ENCODE measurements at places on chromosomes 6 and 20.

- no peak for DNase-seq
Observed at GRCh38 chr6:87682310-87682709, 19.7 kb downstream of the AKIRIN2 start.

DNA sequence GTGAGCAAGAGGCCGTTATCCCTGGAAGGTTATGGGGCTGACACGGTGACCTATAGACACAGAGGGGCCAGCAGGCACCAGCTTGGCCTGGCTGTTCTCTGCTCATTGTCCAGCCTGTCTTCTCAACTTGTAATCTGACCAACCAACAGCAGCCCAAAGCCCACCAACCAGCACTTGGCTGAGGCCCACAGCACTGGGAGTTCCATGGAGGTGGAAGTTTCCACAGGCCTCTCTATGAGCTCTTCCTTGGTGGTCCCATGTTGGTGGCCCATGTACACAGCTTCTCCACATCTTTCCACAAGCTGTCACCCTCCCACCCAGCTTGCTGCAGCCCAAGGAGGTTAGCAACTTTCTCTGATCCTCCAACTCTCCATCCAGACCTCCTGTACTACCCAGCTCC is 56.2 kb upstream of the KLHL31 start:
- DNase-seq, result no peak

- no peak for DNase-seq
Observed at GRCh38 chr6:99151634-99152346, 197.7 kb downstream of the FAXC start.

GRCh38 chr6:2197177-2197671 is 48.2 kb downstream of the GMDS start:
- no peak for DNase-seq

DNA sequence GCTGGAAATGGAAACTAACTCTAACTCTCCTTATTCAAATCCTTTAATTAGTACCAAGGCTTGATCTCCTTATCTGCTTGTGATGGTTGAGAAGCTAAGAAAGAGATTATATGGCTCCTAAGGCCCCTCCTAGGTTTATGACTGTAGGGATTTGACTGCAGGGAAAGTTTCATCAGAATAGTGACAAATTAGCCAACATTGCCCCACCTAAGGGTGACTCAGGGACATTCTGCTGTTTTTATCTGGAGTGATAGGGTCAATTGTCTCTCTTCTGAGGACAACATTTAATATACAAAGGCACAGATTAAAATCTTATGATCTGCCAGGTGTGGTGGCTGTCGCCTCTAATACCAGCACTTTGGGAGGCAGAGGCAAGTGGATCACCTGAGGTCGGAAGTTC is 138.1 kb upstream of the MARCKS start:
- no peak for DNase-seq

- DNase-seq, result no peak
Observed at GRCh38 chr20:49727478-49727877, 13.8 kb upstream of the B4GALT5 start.

- DNase-seq, result no peak
Observed at GRCh38 chr20:47558295-47559066, 56.8 kb downstream of the NCOA3 start.

- DNase-seq, result no peak
Observed at GRCh38 chr20:50097843-50098242, 15.1 kb downstream of the UBE2V1 start.

DNA sequence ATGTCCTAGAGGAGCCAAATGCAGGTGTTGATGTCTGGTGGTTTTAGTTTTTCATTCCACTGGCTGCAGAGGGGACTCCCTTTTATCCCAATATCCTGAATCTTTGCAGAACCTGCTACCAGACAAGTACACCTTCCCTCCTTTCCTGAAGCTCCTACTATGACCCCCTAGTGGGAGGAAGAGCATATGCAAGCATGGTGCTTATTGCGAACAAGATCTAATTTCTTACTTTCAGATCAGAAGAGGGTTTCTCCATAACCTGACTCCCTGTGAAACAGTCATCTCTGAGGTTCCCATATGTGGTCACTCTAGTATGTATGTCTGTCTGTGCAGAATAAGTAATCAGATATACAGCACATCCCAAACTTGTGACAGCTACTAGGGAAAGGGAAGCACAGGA is 277.2 kb downstream of the ARHGAP18 start:
- DNase-seq, result no peak

- DNase-seq, result no peak
Observed at GRCh38 chr20:33857722-33858563, 46.8 kb downstream of the CHMP4B start.

DNA sequence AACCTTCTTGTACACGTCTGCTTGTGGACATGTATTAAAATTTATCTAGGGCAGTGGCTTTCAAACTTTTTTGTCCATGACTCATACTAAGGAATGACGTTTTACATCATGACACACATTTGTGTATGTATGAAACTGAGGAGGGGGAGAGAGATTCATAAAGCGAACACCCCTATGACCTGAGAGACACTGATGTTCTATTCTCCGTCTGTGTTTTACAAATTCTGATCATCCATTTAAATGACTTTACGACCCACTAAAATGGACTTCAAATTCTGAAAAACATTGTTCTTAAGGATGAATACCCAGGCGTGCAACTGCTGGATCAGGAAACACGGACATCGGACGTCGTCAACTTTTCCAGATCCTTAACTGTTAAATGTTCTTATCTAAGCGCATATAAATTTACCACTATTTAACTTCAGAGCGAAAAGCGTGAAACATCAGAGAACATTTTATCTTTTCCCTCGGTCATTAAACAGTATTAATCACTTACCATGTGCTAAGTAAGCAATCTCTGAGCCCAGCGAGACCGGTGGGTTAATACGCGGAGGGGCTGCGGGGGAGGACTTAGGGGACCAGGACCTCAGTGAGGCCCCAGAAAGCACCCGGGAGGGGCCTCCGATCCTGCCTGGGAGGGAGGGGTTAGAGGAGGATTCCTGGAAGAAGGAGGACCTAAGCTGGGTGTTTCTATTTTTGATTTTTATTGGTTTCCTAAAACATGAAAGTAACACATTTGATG is 1.2 kb downstream of the PLAGL1 start:
- DNase-seq, result no peak

- DNase-seq, result no peak
Observed at GRCh38 chr6:10837622-10837994, 731 bp downstream of the MAK start.

DNA sequence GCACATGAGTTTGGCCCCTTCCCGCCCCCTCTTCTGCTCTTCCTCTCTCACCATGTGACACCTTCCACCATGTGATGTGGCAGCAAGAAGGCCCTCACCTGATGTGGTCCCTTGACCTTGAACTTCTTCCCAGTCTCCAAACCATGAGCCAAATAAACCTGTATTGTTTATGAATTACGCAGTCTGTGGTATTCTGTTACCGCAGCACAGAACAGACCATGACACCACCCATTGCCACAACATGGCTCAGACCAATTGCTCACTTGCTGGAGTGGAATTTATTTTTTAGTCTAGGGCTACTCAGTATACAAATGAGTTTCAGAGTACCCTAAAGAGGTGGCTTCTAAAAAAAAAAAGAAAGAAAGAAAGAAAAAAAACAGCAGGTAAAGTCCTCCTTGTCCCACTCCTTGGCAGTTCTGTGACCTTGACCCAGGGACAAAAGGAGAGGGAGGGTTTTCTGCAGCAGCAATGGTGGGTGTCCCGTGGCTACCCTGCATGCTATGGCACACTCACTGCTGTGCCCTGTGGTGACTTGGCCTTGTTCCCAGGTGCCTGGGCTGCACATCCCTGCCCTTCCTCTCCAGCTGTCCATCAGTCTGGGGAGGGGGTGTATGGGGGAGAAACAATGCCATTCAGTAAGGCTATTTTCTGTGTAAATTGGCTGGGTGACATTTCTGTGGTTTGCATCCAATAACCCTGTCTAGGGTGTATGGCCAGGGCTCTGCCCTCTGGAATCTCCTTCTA is 5.4 kb upstream of the VSX1 start:
- DNase-seq, result no peak

DNA sequence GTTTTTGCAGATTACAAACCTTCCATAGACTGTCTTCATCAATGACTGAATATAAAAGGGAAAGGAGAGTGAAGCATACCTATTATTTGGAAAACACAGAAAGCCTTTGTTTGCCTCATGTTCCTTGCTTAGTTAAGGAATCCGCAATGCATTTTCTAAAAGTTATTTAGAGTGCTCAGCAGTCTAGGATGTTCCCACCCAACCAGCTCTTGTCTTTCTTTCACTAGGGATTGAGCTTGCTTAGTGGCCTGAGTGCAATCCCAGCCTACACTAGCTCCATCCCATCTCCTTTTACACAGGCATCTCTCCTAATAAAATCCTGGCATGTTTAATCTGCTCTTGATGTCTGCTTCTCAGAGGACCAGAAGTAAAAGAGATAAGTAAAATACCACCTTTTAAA is 850.5 kb upstream of the GJE1 start:
- DNase-seq, result no peak

DNA sequence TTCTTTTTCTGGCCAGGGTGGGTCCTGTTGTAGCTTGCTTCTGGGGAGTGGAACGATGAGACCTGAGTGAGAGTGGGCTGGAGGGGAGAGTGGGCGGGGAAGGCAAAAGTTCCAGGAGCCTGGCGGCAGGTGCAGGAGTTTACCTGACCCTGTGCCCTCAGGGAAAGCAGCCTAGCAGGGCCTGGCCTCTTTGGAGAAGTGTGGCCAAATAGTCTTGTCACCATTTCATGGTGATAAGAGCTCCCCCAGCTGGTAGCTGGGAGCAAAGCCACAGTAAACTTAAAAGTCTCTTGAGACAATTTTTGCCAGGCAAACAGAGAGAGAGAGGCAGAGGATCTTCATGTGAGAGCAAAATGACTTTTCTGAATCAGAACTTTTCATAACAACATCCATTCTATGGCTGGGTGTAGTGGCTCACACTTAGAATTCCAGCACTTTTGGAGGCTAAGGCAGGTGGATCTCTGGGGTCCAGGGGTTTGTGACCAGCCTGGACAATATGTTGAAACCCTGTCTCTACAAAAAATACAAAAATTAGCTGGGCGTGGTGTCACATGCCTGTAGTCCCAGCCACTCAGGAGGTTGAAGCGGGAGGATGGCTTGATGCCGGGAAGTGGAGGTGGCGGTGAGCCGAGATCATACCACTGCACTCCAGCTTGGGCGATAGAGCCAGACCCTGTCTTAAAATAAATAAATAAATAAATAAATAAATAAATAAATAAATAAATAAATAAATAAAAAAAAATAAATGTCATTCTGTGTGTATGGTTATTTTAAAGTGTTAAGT is 161.8 kb upstream of the SCGN start:
- peak; percentile 83 for DNase-seq

GRCh38 chr6:161547617-161548016 is 273.8 kb upstream of the AGPAT4 start:
- no peak for DNase-seq

GRCh38 chr20:44355498-44356352 is at the start of gene HNF4A:
HNF4A (plus strand) TSS chr20:44355699; CDS start chr20:44355805, 106 bp downstream.
- no peak for DNase-seq

DNA sequence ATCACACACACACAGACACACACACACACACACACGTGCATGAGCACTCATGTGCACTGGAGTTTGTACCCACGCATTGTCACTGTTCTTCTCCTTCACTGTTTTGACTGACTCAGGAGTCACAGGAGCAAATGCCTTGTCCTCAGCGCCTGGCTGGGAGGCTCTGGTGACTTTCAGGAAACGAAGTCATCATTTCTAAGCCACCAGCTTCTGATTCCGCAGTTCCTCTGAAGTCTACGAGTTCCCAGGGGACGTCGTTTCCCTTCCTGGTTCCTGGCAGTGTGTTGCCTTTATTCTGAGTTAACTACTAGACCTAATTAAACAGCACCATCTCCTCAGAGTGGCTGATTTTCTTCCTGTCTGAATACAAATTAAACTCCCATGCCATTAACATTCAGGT is 82.2 kb upstream of the PMEPA1 start:
- no peak for DNase-seq

DNA sequence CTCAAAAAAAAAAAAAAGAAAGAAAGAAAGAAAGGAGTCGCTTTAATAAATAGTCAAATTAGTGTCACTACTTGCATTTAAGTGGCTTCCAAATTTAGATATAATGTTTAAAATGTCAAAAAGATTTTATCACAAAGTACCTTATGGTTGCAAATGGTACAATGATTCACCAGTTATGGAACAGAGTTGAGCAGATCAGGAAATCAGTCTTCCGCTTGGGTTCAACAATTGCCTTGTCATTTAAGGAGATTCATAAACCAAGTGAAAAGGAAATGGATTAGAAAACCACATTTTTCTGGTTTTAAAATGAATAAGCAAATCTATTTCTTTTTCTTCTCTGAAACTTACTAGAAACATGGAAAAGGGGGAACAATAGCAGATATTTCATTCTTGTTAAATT is 94.8 kb upstream of the PTPRT start:
- no peak for DNase-seq

GRCh38 chr6:159687341-159687740 is 5.7 kb downstream of the SOD2 start:
- no peak for DNase-seq

DNA sequence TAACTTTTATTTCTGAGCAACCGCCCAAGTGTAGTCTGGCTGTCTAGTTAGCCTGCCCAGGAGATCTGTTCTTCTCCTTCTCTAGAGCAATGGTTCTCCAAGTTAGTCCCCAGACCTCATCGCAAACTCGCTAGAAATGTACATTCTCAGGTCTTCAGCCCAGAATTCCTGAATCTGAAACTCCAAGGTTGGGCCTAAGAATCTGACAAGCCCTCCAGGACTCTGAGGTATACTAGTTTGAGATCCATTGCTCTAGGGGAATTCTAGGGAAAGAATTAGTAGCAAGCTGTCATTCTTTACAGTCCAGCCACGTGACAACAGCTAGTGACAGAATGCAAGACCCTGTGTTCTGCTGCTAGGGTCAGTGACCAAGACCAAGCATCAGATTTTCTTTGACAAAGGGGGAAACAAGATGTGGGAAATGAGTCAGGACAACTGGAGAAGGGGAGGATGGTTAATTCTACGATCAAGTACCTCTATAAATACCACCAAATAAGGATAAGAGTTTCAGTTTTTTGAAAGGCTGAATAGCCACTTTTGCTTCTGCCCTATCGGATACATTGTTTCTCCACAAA is 5.8 kb downstream of the UBE2V1 start:
- DNase-seq, result no peak

DNA sequence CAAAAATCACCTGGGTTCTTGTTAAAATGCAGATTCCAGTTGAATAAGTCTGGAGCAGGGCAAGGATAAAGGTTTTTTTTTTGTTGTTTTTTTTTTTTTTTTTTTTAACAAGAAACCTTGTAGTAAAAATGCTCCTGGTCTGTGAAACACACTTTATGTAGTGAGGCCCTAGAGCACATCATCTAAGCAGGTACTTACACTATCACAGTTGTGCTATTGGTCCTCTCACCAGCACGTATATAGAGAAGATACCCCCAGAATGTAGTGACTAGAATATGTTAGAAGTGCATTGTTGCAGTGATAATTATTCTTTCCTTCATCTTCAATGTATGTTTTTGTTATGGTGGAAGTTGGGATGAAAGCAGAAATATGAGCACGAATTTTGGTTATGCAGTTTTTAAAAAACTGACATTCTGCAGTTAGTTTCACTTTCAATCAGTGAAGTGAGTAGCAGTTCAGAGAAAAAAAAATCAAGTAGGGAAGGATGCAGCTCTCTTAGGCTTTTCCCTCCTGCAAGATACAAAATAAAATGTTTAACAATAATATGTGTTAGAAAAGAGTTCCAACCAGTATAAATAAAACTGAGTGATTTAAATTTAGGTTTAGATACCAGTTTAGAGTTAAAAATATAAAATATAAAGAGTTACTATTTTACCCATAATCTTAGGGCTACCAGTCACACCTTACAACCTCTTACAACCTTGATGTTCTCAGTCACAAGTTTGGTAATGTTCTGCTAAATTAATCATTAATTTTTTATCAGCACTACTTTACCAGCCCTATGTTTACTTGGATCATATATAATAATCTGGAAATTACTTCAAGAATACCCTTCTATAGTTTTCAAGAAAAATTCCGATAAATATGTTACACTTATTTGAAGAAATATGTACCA is 9.2 kb upstream of the DEFB113 start:
- DNase-seq, result no peak
